Nephron progenitor cell (in vitro differentiated cells): ENCODE measurements at places on chromosomes 2 and 18.

- no peak for DNase-seq
These were observed 10.8 kb downstream of the SNED1 start for GRCh38 chr2:241009191-241009590.

DNA sequence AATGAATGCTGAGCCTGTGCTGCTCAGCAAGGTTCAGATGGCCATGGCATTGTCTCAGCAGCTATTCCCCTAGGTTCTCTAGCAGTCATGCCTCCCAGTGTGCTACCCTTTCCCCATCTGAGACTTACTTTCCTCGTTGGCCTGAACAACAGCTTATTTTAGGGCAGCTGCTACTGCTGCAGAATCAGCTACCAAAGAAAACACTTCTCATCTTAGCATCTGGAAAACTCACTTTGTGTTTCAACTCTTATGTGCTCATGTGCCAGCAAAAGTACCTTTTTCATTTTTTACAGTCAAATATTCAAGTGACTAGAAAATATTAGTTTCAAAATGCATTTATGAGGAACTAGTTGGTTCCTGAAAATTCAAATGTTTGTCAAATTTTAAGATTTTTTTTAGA lies 60.4 kb upstream of the ZNF397 start:
- DNase-seq = no peak

GRCh38 chr2:111199840-111200239 lies 79.1 kb downstream of the BCL2L11 start:
- no peak for DNase-seq

DNA sequence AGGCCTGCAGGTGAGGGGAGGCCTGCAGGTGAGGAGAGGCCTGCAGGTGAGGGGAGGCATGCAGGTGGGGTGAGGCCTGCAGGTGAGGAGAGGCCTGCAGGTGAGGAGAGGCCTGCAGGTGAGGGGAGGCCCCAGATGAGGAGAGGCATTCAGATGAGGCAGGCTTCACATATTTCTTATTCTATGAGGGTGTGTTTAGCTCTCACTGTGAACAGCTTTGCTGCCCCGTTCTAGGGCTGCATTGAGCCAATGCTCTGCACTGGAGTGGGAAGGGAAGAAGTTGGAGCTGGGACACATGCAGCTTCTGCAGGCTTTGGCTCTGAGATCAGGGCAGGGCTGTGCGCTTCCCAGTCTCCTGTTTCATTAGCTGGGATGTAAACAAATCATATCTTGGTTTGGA lies 19.5 kb downstream of the TPO start:
- DNase-seq = no peak

DNA sequence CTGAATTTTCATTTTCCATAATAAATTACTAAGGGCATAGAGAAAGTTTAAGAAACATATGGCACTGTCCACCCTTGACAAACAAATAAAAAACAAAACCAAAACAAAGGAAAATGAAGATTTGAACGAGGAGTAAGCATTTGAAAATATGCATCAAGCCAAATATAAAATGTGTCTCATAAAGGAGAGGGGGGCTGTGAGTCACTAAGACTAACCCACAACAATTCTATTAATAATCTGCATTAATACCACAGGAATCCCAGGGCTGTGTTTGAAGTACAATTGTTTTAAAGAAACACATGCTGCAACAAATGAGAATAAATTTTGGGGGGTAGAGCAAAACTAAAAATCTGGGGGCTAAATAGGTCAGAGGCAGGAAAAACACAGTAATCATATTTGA lies 53.8 kb upstream of the STK17B start:
- no peak for DNase-seq

- DNase-seq = no peak
These were observed 28.0 kb downstream of the RBBP8 start for GRCh38 chr18:22961156-22961555.

GRCh38 chr2:238963161-238963970 lies 115.5 kb downstream of the TWIST2 start:
- DNase-seq = peak; percentile 57

DNA sequence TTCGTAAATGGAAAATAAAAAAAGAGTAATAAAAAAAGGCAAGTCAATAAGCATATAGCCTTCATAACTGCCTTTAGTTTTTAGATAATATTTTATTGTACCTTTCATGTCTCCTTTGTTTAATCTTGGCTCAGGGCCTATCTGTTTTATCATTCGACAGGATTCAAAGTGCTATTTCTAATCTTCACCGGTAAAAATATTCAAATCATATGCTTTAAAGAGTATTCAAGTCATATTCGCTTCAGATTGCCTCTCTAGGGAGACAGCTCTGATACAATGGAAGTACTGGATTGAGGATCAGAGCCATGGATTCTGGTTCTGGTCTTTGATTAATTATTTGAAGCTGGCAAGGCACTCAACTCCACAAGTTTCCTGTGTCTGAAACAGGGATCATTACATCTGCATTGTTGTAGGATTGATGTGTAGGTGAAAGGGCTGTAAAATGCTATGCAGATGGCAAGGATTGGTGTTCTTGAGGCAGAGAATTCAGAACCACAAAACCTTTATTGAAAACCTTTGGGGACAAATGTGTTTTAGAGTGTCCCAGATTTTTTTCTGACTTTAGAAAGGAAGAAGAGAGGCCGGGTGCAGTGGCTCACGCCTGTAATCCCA lies 84.3 kb upstream of the RAPH1 start:
- no peak for DNase-seq

GRCh38 chr2:121862286-121862685 lies 106.8 kb downstream of the TSN start:
- DNase-seq = no peak

DNA sequence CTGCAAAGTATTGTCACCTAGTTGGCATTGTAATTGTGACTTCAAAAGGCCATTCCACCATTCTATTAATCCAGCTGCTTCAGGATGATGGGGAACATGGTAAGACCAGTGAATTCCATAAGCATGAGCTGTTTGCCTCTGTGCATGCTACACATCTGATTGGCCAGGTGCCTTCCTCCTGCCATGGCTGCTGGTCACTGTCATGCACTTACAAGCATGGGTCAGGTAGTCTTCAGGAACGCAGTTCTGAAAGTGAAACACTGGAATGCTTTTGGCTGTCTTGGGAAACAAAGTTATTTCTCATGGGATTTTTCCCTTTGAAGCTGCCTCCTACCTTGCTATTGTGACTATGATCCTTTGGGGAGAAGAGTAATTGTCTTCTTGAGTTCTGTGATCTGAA lies 267.6 kb downstream of the GBX2 start:
- DNase-seq = no peak

DNA sequence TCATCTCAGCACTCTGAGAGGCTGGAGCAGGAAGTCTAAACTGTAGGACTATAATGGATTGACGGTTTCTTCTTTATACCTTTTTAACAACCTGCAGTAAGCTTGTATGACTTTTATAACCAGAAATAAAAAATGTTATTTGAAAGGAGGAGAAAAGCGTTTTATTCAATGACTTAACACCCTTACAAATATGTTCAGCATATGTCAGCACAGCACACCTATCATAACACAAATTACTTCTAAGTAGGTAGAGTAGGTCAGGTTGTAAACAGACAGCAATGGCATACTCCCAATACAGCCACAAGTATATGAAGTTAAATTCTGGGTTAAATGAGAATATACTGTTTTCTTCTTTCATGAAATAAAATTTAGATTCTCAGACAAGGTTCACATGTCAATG lies 16.1 kb downstream of the RAB1A start:
- no peak for DNase-seq

GRCh38 chr2:120391911-120392665 lies 46.2 kb downstream of the INHBB start:
- DNase-seq = no peak

DNA sequence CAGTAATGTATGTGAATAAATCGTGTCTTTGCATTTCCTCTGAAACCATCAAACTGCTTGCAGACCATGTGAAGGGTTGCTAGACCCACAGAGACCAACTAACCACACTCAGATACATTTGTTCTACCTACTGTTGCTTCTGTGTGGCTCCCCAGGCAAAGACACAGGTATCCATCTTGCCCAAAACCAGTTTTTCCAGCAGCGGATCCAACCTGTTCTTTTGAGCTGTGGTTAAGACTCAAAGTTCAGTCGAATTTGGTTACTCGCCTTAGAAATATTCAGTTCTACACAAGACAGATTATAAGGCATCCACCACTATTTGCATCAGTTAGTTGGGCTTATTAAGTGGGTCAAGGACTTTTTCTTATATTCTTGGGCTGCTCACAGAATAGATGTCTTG lies 276.2 kb upstream of the EPHA4 start:
- no peak for DNase-seq

DNA sequence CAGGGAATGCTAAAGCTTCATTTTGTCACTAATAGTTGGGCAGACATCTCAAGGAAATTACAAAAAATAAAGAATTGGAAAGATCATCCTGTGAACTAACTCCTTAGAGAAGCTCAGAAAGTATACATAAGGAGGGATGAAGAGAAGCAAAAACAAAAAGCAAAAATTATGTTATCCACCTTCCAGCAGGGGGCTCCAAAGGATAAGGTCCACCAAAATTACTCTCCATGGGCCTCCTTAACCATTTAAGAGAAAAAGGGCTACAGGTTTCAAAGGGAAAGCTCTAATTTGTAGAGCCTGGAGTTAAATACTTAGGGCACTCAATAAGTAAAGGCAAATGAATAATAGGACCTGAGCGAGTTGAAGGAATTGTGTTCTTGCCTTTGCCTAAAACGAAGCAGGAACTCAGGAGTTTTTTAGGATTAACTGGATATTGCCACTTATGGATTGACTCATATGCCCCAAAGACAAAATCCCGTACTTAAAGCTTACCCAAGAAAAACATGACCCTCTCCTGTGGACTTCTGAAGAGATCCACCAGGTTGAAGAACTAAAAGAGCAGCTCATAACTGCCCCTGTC lies 1167.9 kb downstream of the DSC3 start:
- DNase-seq = peak; percentile 42

- no peak for DNase-seq
These were observed 83.2 kb upstream of the UNC80 start for GRCh38 chr2:209688385-209688784.

GRCh38 chr2:239725551-239725890 lies 299.6 kb downstream of the NDUFA10 start:
- no peak for DNase-seq

- peak; percentile 54 for DNase-seq
These were observed 22.7 kb downstream of the GPR55 start for GRCh38 chr2:230902180-230902899.

GRCh38 chr2:238995634-238996033 lies 147.7 kb downstream of the TWIST2 start:
- DNase-seq = no peak

DNA sequence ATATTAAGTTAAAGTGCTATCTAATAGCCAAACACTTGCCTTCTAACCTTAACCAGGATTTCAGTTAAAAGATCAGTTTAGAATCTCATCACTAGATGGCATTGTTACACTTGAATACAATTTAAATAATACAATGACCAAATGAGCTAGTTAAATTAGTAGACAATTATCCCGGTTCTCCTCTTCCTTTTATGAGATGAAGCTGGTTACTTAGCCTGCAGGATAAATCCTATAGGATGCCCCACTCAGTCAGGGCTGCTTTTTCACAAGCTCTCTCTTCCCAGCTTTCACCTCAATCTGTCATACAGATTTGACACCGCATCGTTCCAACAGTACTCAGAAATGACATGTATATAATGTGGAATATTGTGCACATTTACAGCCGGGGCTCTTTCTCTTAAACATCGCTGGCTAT lies 678.8 kb downstream of the KCNJ3 start:
- no peak for DNase-seq

DNA sequence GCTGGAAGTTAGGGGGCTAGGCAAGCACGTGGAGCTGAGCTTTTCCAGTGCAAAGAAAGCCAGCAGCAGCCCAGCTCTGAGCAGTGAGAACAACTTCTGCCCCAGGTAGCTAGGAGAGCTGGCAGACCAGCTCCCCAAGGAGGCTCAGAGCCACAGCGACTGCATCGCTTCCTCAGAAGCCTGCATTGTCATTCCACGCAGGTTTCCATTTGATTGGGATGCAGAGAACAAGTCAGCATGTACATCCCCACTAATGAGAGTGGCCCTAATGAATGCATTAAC lies 45.1 kb downstream of the C1QL2 start:
- DNase-seq = no peak

GRCh38 chr18:22174341-22175145 lies 5.2 kb downstream of the GATA6 start:
- DNase-seq = no peak

- no peak for DNase-seq
These were observed 63.8 kb upstream of the RTN4 start for GRCh38 chr2:55114082-55114481.

DNA sequence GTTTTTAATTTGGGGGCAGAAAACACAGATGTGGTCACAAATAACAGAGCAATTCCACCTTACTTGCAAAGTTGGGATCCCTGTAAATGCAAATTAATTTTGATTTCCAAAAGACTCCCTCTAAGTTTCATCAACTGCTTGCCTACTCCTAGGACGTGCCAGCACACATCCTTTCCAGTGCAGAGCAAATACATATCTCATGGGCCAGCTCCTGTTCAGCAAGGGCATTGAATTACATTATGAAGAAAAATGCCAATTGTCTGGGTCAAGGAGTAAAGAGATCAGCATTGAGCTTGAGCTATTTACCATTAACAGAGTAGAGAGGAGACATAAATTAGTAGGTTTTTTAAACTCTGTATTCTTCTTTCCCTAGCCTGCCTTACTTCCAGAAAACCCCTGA lies 18.8 kb downstream of the PID1 start:
- no peak for DNase-seq

DNA sequence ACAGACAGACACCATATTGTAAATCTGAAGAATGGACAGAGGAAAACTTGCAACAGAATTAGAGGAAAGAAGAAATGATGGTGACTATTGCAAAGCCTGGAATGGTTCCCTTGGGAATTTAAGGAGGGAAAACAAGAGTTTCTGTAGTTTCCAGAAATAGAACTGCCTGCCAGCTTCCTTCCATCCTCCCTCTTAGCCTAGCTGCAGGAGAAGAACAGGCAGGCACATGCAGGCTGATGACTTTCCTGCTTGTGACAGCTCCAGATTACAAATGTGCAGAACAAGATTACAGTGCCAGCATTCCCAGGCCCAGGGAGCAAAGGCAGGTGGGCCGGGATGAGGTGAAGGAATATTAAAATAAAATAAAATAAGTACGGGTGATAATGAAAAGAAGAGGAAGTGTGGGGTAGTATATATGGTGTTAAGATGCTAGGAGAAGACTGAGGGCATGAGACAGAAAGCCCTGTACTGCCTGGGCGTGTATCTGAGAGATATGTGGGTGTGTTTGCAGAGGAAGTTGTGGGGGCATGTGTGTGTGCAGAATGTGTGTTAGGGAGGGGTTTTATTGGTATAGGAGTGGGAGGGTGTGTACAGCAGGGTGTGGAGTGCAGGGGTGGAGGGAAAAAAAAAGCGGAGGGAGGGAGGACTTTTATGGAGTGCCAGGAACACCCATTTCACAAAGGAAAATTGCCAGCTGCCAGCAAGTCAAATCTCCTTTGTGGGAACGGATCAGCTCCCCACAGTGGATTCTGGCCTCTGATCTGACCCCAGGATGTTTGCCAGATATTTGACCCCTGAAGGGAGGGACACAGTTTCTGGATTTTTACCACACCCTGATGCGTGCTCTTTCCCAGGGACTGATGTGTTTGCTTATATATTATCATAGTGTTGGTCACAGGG lies 43.9 kb upstream of the NEMP2 start:
- DNase-seq = no peak

GRCh38 chr2:147679955-147680531 lies 164.8 kb upstream of the ACVR2A start:
- no peak for DNase-seq

- DNase-seq = no peak
These were observed 685.2 kb downstream of the IRS1 start for GRCh38 chr2:226114436-226114835.

- DNase-seq = no peak
These were observed 61.8 kb downstream of the NXPH2 start for GRCh38 chr2:138718405-138718804.
